ENCODE measurements at places on chromosomes 12 and 14.

GRCh38 chr12:52682938-52683574, 2.8 kb upstream of the KRT1 start:
- DNase-seq: no peak

DNA sequence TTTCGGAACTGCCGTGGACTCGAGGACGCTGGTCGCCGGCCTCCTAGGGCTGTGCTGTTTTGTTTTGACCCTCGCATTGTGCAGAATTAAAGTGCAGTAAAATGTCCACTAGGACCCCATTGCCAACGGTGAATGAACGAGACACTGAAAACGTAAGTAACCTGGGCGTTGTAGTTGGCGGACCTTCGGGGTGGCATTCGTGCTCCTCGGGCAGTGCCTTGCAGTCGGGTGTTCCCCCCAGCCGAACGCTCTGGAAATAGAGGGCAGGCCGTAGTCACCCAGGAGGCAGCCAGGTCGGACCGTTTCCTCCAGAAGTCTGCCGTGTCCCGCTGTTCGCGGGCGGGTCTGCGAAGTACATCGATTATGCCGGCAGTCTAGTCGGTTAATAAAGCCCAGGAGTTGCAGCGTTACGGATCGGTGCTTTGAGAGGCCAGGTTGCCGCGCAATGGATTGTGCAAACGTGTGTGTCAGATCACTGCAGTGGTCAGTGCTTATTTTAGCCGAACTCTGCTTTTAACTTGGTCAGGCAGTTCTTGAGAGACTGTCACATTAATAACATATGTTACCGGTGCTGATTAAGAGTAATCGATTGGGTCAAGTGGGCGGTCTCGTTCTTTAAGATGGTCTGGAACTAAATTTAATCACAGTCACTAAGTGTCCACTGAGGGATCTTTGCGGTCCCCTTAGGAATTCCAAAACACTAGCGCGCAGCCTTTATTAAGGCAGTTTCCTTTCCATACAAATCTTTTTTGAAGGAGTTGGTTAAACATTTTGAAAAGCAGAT, 906 bp downstream of the MARK3 start:
- DNase-seq: no peak

- no peak for DNase-seq
Measured at GRCh38 chr14:53180272-53181221, 27.4 kb upstream of the DDHD1 start.

- DNase-seq: no peak
Measured at GRCh38 chr12:94089891-94090290, 58.5 kb upstream of the PLXNC1 start.

- no peak for DNase-seq
Measured at GRCh38 chr12:58980768-58981167, 60.5 kb upstream of the LRIG3 start.

DNA sequence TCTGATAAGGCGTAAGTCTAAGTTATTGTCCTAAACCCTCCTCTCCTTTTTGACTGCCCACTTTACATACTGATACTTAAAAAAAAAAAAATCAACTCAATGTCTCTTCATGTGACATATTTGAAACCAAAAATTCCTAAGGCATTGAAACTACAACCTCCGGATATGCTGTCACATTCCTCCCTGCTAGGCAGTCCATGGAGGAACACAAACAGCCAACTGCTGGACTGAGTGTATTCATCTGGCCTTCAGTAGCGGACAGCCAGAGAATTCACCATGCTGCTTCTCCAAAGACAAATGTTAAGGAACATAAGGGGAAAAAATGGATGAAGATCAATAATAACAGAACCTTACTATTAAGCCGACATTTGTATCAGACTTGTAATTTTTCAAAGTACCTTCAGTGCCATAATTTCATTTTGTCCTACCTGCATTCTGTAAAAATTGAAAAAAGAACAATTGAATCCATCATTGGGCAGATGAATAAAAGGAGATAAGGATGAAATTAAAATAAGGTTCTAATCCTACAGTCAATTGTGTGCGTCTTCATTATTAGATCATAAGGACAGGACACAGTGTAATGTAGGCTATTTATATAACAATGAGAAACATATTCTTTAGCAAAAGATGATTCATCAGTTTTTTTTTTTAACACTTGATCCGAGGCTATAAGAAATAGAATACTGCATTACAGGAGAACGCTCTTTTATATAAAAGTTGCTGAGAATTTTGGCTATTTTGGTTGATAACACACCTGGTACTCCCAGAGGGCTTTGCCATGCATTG, 12.2 kb downstream of the RERG start:
- DNase-seq: no peak

GRCh38 chr14:60738843-60739508, 4.4 kb downstream of the MNAT1 start:
- no peak for DNase-seq

DNA sequence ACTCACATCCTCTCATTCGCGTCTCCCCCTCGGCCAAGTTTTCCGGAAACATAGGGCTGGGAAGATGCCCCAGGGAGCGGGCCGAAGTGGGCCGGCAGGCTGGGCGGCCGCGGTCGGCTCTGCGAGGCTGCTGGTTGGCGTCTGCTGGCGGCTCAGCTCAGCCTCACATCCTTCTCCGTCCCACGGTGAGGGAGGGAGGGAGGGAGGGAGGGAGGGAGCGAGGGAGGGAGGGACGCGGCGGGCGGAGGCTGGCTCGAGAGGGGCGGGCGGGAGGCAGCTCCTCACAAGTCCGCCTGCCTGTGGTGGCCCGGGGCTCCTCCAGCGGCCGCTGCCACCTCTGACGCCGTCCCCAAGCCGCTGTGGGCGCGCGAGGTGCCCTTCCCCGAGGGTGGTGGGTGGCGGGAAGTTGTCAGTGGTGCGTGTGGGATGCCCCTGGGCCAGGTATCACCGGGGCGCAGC, 93.8 kb downstream of the RFLNA start:
- DNase-seq: no peak

DNA sequence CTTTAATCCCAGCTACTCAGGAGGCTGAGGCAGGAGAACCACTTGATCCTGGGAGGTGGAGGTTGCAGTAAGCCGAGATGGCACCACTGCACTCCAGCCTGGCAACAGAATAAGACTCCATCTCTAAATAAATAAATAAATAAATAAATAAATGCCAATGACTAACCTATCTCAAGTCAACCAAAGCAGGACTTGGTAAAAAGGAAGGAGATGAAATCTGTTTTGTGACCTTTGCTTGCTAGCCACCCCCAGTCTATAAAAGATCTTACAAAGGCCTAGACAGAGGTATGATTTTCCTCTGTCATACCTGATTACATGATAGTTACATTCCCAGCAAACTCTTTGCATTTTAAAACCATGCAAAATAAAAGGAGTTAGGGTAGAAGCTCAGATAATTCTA, 13.5 kb upstream of the METTL17 start:
- DNase-seq: no peak

GRCh38 chr12:122893208-122894153, 2.4 kb downstream of the VPS37B start:
- no peak for DNase-seq

DNA sequence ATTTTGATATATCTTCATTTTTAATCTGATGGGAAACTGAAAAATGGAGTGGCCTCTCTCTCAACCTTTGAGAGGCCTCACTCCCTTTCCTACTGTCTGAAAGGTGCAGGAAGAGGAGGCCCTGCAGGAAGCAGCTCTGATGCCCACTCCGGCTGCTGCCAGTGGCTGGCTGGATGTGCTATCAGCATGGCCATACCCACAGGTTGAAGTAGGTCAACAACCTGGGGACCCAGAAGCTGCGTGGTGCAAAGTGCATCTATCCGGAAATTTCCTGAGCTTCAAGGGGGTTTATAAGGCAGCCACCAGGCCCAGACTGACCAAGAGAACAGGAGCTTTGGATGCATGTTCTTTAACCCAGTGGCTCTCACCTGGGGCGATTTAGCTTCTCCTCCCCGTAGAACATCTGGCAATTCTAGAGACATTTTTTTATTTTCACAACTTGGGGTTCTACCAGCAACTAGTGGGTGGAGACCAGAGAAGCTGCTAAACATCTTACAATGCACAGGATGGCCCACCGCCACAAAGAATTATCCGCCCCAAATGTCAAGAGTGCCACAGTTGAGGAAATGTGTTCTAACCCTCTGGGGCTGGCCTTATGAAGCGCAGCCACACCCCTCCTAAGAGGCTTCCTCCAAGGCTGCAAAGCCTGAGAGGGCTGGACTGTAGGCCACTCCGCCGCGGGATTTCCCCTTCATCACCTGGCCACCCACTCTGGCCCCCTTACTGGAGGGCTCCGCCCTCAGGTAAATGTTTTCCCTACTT, 8.2 kb upstream of the BATF start:
- DNase-seq: no peak

- DNase-seq: no peak
Measured at GRCh38 chr12:93763746-93764147, 86.6 kb downstream of the CRADD start.

- DNase-seq: no peak
Measured at GRCh38 chr14:57403521-57403864, 13.1 kb downstream of the NAA30 start.

GRCh38 chr14:77043177-77043983, 14.9 kb upstream of the IRF2BPL start:
- no peak for DNase-seq

- DNase-seq: no peak
Measured at GRCh38 chr12:32864731-32865130, 31.8 kb downstream of the PKP2 start.
